Ecto neural progenitor cell (in vitro differentiated cells): ENCODE measurements at places on chromosomes 3 and 15.

GRCh38 chr15:68271854-68272471 is 5.6 kb upstream of the FEM1B start:
- DNase-seq, result no peak

DNA sequence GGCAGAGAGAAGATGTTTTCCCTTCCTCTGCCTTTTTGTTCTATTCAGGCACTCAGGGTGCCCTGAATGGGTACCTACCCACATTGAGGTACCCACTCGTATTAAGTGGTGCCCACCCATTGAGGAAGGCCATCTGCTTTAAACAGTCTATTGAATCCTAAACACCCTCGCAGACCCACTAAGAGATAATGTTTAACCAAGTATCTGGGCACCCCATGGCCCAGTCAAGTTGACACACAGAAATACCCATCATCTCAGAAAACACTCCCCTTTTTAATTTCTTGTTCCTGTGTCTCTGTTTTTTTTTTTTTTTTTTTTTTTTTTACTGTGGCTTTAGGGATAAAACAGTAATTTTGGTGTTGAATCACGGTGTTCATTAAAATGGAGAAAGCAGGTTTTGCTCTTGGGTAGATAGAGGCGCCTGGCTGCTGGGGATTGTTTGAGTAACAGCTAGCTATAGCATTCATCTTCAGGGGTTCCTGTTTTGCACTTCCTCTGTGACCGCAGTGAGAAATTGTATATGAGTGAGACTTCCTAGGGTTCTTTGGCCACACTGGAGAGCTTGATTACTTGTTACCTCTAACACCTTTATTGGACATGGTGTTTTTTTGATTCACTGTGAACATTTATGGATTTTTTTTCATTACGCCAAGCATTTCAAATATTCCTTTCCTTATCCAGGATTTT is 259.1 kb downstream of the PTPRG start:
- DNase-seq, result no peak

DNA sequence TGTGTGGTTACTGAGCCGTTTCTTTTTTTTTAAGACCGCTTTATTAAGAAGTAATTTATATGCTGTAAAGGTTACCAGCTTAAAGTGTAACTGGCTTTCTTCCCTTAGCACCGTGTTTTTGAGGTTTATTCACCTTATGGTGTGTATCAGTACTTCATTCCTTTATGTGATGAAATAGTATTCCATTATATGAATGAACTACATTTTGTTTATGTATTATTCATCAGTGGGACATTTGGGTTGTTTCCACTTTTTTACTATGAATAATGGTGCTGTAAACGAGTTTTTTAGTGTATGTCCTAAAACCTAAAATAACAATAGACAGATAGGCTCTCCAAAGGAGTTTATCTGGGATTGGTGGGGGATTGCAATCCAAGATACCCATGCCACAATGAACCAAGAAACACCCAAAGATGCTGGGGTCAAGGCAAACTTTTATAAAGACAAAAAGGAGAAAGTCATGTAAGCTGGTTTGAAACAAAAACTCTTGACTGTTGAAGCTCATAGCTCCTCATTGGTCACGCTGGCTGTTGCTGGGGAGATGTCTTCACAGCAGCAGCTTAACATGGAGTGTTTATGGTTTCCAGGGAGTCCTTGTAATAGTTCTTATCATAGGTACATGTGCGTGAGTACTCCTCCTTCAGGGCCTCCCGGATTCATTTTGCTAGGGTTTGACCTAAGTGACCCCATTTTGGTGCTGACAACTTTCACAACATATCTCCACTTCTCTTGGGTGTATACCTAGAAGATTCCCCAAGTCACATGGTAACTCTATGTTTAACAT is 16.0 kb downstream of the TM2D3 start:
- DNase-seq, result no peak

DNA sequence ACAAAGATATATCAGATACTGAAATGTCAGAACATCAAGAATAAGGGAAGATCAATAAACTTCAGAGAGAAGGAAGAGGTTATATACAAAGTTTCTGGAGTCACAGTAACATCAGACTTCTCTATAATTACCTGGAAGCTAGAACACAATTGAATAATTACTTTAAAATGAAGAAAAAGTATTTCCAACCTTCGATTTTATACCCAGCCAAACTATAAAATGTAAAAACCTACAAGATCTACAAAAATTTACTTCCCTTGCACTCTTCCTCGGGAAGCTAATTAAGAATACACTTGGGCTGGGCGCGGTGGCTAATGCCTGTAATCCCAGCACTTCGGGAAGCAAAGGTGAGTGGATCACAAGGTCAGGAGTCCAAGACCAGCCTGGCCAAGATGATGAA is 6.6 kb upstream of the MINDY2 start:
- DNase-seq, result no peak

DNA sequence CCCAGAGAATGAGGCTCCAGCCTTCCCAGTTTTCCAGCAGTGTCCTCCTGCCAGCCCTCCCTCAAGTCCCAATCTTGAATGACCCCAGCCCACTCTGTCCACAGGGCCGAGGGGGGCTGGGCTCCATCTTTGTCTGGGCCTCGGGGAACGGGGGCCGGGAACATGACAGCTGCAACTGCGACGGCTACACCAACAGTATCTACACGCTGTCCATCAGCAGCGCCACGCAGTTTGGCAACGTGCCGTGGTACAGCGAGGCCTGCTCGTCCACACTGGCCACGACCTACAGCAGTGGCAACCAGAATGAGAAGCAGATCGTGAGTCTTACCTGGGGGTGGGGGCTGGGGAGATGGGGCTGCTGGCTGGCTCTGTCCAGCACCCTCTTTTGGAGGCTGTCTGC is 5.6 kb upstream of the FES start:
- no peak for DNase-seq

GRCh38 chr15:25509703-25510102 is 70.9 kb upstream of the UBE3A start:
- no peak for DNase-seq

- DNase-seq, result no peak
These were observed 65.1 kb upstream of the GUCA1C start for GRCh38 chr3:109018828-109019227.

DNA sequence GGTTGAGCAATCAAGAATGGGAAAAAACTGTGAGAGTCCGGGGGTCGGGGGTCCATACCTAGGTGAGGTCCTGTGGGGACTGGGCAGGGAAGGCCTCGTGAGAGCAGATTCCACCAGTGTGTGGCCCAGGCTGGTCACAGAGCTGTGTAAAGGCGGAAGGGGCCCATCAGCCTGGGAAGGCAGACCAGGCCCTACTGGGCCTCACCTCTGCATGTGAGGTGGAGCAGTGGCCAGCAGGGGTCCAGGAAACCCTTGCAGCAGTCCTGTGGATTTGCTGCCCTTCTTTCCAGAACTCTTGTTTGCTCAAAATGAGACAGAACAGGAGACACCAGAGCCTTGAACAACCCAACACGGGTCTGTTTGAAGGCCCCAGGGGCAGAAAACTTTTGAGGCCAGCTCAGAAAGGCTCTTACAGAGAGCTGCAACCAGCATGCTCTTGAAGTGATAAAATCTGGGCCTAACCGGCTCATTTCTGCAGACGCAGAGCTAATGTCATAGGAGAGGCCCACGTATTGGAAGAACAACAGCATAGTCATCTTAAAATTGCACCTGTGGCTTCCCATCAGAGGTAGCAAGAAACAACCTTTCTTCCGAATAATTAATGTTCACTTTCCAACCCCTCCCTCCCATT is 30.3 kb upstream of the HHATL start:
- peak; percentile 46 for DNase-seq

DNA sequence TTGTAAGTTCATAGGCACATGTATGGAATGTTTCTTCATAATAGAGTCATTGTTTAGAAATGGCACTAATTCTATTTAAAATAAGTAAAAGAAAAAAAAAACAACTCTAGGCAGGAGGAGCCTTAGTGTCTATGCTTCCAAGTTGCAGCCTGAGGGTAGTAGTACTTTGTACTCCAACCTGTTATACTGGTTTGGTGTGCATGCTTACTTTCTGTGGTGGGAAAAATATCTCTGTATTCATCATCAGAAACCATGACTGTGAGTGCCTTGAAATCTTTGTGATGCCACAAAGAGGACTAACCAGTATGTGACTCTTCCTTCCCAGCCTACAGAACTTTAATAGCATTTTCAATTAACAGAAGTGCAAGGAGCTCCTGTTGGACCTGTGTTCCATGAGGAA is 4.4 kb downstream of the NAALADL2 start:
- no peak for DNase-seq

- DNase-seq, result no peak
These were observed 1.3 kb downstream of the RPL22L1 start for GRCh38 chr3:170868577-170869238.

DNA sequence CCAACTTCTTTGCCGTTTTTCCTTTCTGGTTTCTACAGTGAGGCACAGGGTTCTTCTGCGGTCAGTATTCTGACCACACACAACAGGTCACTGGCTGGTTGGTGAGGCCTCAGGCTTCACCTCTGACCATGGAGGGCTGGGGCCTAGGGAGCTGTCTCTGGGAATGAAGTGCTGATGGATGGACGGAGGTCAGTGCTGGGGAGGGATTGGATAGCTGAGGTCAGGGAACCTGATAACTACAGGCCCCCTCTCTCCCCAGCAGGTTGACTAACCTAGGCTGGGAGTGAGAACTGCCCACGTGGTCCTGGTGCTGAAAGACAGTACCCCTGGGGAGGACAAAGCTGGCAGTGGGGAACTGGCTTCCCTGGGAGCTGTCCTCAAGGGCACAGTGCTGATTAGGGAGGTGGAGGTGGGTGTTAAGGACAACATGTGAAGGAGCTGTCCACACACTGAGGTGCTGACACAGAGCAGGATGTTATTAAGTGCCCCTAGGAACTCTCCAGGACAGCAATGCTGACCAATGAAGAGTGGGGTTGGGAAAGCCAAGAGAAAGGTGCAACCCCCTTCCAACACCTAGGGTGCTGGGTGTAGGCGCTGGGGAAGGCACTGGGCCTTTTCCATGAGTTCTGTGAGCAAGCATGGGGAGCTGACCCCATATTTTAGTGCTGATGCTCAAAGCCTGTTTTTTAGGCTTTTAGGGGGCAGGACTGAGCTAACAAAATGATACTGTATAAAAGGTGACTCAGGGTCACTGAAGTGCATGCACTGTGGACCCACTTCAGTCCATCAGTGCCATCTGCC is 45.2 kb downstream of the ATP2B2 start:
- DNase-seq, result peak; percentile 92

DNA sequence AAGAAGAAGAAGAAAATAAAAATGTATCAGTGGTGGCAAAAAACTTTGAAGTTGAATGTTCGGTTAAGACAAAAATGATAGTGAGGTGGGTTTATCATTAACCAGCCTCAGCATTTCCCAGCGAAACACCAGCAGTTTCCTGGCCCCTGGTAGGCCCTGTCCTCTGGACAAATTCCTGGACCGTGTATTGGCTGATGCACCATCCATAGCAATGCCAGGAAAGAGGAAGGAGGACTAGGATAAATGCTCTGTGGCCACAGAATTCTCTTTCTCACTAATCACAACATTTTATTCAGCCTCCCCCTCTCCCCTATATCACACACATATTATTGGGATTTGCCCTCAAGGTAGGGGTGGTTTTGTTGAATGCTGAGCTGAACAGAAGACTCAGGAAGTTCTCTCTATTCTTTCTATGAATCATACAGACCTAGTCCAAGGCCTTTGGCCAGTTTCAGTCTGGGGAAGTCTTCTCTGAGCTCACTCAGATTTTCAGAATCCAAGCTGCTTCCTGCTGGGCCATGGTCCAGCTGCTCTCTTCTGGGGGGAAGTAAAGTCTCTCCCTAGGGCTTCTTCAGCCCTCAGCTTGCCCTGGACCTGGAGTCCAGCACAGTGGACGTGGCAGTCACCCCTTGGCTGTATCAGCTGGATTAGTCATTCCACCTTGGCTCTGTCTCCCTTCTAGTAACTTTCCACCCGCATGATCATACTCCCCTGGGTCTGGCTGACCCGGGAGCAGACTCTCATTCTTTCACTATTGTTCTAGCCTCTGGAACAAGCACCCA is 27.6 kb downstream of the SLC28A1 start:
- DNase-seq, result no peak

DNA sequence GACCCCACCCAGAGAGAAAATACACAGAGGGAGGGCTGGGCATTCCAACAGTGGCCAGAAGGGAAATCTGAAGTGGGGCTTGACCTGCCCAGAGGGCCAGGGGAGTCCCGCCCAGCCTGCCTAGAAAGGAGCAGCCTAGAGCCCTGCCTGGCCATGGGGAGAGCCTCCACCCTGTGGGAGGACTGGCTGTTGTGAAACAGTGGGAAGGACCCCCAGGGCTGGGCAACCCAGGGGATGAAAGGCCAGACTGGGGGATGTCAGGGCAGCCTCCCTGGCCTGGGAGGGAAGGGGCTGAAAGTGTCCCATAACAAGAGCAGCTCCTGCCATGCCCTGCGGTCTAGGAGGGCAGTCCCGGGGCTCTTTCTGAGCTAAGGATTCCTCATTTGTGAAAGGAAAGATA is 69.0 kb downstream of the SLC12A8 start:
- DNase-seq, result no peak

GRCh38 chr15:57607570-57608000 is 15.9 kb downstream of the MYZAP start:
- no peak for DNase-seq

DNA sequence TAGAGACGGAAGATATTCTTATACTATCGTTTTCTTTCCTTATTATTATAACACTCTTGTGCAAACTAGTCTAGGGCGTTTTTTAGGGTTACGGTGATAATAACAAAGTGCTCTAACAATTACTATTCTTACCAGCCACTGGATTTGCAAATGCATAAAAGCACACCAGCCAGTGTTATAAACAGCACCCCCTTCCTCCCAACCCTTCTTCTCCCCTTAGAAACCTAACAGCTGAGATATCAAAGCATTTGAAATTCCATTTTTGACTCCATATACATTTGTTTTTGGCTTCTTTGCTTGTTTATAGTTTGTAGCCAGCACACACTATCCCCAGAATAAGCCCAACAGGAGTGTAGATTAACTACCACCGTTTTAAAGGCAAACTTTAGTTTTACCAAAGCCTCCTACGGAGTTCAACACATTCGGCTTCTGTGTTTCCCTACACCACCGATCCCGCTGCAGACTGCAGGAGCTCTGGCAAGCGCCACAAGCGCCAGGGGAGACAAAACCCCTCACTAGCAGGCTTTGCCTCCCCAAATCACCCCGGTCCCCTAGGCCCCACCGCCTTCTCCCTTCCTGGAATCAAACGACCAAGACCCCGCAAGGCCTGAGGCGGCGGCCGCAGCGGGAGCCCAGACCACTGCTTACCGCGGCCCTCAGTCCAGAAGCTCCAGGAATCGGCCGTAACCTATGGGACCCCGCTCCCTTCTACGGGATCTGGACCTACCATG is 461 bp downstream of the COPB2 start:
- DNase-seq, result no peak

- DNase-seq, result no peak
These were observed 288.1 kb upstream of the GPR149 start for GRCh38 chr3:154718053-154718452.

GRCh38 chr3:140019946-140020345 is 85.0 kb downstream of the CLSTN2 start:
- no peak for DNase-seq

- DNase-seq, result no peak
These were observed 153.7 kb upstream of the TLE3 start for GRCh38 chr15:70251246-70251990.

DNA sequence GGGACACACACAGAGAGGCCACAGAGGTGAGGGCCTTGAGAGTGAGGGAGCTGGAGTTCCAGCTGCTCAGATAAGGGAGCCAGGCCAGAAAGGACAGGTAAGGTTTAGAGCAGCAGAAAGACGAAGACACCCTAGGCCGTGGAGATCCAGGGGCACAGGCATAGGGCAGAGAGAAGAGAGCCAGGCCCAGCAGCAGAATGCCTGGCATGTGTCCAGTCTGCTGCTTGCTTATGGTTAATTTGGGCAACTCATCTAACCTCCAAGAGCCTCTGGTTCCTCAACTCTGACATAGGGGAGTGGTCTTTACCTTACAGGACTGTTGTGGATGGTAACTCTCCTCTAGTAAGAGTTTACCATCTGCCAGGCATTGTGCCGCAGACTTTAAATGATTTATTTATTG is 35.9 kb downstream of the STARD5 start:
- DNase-seq, result no peak
